NCI-H1105 (cell line): ENCODE measurements at places on chromosomes 1 and 21.

GRCh38 chr1:2602311-2602835, 15.8 kb downstream of the PRXL2B start:
- no peak for DNase-seq

DNA sequence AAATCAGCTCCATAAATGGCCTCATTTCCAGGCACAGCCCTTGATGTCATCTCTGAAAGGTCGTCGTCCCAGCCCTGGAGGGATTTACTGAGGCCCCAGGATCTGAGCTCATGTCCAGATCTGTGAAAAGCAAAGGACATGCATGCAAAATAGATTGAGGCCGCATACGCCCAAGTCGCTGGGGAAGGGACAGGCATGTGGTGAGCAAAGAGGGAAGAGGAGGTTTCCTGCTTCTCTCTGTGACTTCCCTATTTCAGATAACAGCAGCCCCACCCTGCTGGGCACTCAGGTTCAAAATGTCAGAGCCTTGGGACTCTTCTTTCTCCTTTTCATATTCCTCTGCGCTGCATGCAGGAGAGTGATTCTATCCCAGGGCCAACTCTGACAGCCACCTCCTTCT, 197.2 kb downstream of the ADSS2 start:
- DNase-seq = no peak

- DNase-seq = no peak
Measured at GRCh38 chr1:75127916-75128717, 6.1 kb upstream of the LHX8 start.

DNA sequence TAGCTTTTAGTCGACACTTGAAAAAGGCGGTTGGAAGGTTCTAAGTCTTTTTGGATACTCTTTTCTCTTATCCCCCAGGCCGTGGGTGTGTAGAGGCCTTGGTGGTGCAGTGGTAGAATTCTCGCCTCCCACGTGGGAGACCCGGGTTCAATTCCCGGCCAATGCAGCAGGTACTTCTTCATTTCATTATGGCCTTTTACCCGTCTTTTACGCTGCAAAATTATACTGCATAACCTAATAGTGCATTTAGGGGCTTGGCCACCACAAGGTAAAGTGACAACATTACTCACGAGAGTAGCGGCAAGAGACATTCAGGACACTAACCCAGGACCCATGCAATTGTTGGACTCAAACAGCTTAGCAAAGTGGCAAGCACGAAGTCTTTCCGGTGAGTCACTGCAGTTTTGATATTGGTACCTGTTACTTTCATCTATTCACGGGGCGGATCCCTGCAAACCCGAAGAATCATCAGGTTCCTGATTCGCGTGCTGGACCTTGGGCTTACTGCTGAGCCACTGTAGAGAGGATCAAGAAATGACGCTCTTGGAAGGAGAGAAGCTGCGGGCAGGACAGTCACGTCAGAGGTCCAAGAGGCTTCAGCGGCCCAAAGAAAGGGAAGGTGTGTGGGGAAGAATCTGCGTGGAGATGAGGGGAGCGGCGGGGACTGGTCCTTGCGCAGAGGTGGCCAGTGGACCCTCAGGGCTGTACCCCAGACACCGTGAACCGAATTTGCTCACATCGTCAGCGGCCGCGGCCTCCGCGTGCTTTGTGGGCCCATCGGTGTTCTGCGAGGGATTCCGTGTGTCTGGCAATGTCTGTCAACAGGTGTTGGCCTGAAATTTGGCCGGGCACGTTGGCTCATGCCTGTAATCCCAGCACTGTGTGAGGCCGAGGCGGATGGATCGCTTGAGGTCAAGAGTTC, 12.9 kb upstream of the RNU1-4 start:
- no peak for DNase-seq

DNA sequence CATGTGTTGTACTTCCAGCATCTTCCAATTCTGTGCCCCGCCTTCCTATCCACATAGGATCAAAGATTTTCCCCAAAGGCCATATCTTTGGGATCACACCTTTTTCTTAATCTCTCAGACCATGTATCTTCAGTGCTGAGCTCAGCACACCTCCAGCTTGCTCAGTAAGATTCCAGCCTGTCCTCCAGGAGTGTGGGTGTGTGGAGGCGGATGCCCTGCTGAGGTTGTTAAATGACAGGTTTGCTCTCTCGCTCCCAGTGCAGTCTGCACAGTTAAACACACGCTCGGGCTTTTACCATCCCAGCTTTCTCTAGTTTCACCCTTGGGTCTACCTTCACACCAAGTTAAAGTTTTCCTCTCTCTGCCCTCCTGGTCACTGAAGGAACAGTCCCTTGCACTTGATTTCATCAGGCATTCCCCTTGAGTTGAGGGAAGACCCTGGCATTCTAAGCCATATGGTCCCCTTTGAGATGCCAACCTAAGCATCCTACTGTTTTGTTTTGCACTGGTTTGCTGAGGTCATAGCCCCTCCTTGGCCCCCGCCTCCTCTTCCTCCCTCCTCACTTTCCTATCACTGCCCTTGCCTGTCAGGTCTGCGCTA, 13.7 kb downstream of the MYOG start:
- DNase-seq = no peak

DNA sequence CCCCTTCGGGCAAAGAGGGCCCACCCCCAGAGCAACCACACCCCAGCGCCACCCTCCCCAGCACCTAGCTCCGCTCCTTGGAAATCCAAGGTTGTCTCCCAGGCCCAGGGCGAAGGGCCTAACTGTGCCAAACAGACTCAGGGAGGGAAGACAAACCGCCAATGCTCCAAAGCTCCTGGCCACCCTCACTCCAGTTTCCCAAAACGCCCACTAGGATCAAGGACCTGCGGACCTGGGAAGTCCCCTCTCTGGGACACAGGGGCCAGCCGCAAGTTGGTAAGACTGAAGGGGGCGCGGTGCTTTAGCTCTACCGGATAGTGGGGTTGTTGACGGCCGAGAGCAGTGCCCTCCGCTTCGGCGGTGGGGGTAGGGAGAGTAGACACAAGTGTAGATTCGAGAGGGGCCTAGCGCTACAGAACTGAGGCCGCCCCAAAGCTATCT, 581 bp downstream of the IRF6 start:
- DNase-seq = no peak

DNA sequence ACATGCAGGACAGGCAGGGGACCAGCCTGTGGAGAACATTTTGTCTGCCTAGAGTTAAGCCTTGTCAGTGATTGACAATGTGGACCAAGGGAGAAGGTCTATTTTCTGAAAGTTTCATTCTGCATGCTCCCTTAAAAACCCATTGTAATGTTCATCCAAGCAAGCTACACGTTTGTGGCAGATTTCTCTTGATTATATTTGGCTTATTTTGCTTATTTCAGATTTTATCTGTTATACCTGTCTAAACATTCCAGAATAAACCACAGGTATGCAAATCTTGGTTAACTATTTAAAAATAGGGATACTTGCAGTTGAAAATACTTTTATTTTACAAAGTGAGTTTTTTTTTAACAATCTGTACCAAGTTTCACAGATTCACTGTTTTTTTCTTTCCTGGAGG, 78.2 kb upstream of the F3 start:
- DNase-seq = no peak

GRCh38 chr1:62585469-62586155, 11.7 kb upstream of the ANGPTL3 start:
- no peak for DNase-seq
